K562 (cell line): ENCODE measurements at places on chromosomes 5 and 9. TPM values are rescaled to one million over a fixed set of nuclear protein-coding genes. Genes with fewer than 3 reads are reported as not detected.

The MCTP1 gene
- polyA plus RNA-seq: not detected in 2 replicates

GRCh38 chr5:124963236-124963919, 216.9 kb upstream of the ZNF608 start:
- DNase-seq: no peak

DNA sequence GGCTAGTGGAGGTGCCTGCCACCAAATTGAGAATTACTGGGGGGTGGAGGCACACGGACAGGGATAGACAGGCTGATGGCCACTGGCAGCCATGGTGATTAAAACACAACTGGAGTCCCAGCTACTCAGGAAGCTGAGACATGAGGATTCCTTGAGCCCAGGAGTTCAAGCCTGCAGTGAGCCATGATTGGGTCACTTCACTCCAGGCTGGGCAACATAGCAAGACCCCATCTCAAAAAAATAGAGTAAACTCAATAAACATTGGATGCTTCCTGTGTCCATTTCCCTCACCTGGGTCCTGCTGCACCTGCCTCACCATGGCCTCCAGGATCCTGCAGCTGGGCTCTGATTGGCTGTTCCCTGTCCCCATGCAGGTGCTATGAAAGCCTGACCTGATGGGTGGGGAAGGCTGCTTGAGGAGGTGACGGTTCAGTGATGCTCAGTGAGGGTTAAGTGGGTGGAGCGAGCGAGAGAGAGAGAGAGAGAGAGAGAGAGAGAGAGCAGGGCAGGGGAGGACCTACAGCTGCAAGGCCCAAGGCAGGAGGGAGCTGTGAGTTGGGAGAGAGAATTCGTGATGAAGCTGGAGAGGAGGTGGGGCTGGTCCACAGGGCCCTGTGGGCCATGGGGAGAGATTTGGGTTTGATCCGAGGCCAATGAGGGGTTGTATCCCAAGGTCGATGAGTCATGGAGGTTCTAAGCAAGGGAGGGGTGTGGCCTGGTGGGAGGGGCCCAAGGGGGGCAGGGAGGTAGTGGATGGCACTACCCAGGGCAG, 36.7 kb upstream of the FUBP3 start:
- DNase-seq: peak; percentile 72

The MAPKAP1 gene
- 61.1 and 63.8 TPM in 2 replicates for polyA plus RNA-seq

The LRRC26 gene
- not detected in 2 replicates for polyA plus RNA-seq

The ZNF462 gene
- polyA plus RNA-seq: not detected in 2 replicates

The TXN gene
- 514 and 530 TPM in 2 replicates for polyA plus RNA-seq

GRCh38 chr5:6734243-6734700, 21.0 kb downstream of the TENT4A start:
- no peak for DNase-seq

DNA sequence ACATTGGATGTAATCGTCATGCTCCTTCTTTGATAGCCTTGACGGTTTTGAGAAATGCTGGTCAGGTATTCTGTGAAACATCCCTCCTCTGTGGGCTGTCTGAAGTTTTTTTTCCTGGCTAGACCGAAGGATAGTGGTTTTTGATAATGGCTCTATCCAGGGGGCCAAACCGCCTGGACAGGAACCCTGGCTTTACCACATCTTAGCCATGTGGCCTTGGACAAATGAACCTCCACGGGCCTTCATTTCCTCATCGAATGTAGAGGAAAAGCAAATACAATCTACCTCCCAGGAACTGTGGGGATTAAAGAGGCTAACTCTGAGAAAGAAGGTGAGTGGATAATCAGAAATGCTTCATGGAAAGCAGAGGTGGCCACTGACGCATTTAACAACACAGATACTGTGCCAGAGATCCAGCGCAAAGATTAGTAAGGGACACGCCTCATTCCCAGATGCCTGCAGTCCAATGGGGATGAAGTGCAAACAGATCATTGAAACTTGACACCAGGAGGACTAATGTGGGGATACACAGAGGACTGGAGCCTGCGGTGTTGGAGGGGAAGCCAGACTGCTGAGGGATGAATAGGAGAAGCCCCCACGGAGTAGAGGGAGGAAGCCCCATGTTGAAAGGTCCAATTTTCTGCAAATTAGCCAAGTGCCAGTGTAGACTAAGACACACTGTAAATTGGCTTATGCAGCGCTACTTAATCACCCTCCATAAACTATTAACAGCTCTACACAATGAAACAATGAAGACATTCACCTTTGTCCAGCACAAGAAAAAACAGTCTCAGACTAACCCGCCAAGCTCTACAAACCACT, 41.6 kb downstream of the MYO10 start:
- DNase-seq: no peak

- DNase-seq: no peak
These were observed 21.8 kb downstream of the GRIN3A start for GRCh38 chr9:101716629-101717028.

DNA sequence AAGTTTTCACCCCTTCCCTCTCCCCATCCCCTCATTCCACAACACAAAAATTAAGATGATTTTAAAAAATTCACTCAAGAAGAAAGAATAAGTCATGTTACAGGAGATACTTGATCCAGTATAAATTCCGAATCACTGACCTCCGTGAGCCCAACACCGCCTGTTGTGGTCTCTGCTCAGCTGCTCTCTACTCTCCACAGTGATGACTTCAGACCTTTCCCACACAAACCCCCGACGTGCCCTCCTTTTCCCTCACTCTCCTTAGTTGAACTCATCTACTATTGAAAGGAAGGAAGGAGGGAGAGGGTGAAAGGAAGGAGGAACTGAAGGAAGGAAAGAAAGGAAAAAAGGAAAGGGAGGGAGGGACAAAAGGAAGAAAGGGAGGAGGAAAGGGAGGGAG, 55.1 kb downstream of the ZNF354C start:
- DNase-seq: no peak

DNA sequence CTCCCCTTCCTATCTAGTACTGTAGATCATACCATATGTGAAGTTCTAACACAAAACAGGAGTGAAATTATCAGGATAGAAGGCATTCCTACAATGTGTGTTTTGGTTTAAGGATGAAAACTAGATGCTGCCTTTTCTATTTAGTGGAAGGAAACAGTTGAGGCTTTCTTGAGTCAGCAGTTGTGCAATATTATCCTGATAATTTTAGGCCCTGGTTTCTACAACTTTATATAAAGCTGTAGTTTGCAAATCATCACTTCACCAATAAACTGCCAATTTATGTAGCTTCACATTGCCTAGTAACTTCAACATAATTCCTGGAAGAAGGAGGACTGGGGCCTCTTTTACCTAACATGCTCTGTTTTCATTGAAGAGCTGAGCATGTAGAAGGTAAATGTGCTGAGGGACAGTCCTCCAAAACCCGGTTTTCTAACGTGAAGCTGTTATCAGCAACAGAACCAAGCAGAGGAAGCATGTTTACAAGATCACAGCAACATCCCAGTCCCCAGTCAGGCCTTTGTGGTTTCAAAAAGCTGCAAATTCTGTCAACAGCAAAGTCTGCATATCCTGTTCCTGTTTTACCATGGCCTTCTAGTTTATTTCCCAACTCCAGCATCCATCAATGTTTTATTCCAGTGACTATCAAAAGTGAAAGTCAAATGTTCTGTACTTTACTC, 513.4 kb upstream of the MEF2C start:
- DNase-seq: no peak

The PDCD1LG2 gene
- not detected in 2 replicates for polyA plus RNA-seq

DNA sequence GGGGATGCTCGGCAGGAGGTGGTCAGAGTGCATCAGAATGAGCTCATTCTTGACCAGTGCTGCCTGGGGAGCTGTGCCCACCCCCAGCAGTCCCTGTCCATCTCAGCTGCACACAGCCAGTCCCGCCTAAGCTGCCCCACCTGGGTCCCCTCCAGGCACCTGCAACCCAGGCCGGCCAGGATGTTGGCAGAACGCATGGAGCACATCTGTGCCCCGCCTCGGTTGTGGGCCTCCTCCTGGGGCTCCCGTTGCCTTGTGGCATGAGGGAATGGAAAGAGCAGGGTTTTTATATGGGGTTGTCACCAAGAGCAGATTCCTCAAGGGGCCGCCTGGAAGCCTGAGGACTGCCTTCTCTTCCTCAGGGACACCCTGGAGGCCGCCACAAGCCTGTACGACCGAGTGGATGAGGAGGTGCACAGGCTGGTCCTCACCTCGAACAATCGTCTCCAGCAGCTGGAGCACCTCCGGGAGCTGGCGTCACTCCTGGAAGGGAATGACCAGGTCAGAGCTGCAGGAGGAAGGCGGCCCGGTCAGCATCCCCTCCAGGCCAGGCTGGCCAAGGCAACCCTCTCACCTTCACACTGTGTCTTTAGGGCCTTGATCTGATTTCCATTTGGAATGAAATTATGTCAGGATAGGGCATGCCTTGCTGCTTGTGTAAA, 34.8 kb upstream of the LRRC14B start:
- DNase-seq: no peak

GRCh38 chr5:2715856-2716255, 35.6 kb downstream of the IRX2 start:
- DNase-seq: no peak

- no peak for DNase-seq
These were observed 422.2 kb downstream of the CTNND2 start for GRCh38 chr5:11482011-11482410.

DNA sequence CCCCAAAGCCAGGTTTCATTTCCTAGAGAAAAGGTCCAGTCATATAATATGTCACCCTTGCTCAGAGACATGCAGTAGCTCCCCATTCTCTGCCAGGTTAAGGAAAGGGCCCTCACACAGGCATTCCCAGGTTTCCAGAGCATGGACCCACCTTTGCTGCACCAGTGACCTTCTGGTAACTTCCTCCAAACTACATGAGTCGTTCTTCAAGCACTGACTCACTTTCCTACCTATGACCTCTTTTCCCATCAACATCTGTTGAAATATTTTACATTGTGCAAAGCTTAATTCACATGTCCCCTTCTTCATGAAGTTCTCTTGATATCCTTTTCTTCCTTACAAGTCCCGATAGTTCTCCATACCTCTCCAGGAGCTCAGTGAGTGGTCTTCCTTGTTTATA, 25.9 kb downstream of the SH3TC2 start:
- no peak for DNase-seq

GRCh38 chr9:110588296-110588695, 8.8 kb upstream of the SVEP1 start:
- no peak for DNase-seq

- peak; percentile 22 for DNase-seq
These were observed 314.0 kb downstream of the NDUFS4 start for GRCh38 chr5:53874409-53874808.
